Esophagus mucosa (tissue), 1 donor: ENCODE measurements at places on chromosomes 7 and 10. TPM values are rescaled to one million over a fixed set of nuclear protein-coding genes. Genes with fewer than 3 reads are reported as not detected.
A peak's percentile ranks its signal among the peaks of the same experiment; 100 is the strongest.

SPDYE6 gene
- not detected for total RNA-seq

GRCh38 chr10:2232479-2232878, 495.2 kb upstream of the ADARB2 start:
- no peak for ATAC-seq

DNA sequence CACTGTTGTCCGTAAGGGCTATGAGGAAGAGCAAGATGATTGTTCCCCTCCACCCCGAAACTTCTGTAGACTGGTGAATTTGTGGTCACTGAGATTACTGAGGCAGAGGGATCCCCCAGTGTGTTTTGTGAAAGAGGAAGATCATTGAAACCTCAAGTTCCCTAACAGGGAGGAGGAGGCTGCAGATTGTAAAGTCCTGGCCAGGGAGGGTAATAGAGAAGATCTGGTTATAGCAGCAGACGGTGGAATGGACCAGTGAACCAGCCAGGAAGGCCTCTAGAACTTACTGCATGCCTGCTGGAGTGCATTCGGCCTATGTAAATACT, 31.1 kb downstream of the LMTK2 start:
- ATAC-seq: no peak

TBXAS1 gene
- total RNA-seq: 10.8 TPM

GRCh38 chr7:158958618-158959017, 102.3 kb downstream of the DYNC2I1 start:
- ATAC-seq: no peak

GRCh38 chr10:53102424-53102823, 329.8 kb upstream of the MBL2 start:
- no peak for ATAC-seq

GSTO2 gene
- total RNA-seq: 25.1 TPM

PPP1R17 gene
- not detected for total RNA-seq

DNA sequence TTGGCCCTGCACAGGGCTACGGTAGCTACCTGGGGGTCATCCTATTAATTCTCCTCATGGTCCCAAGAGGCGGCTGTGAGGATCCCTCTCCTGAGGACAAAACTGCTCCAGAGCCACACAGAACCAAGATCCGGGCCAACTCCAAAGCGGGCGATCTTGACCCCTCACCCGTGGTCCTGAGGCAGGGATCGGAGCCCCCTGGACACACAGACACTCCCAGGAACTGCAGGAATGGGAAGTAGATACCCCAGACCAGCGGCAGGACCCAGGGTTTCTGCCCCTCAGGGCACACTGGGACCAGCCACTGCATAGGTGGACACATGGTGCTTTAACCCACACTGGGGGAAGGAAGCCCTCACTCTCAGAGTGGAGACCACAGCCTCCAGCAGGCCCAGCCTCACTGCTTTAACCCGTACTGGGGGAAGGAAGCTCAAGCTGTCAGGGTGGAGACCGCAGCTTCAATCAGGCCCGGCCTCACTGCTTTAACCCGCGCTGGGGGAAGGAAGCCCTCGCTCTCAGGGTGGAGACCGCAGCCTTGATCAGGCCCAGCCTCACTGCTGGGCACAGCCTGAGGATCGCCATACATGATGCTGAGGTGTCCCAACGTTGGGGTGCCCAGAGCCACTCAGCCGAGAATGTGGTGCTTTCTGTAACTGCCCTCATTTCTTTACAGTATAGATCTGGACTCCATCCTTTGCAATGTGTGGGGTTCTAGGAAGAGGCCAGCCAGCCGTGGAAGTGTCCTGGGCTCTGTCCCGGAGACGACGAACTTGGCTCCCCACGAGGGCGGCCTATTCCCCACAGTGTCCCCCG, 60.1 kb downstream of the DIP2C start:
- ATAC-seq: no peak

- no peak for ATAC-seq
These were observed 2.2 kb downstream of the PRKAR2B start for GRCh38 chr7:107046491-107047259.

- no peak for ATAC-seq
These were observed 11.6 kb downstream of the SPOCK2 start for GRCh38 chr10:72076756-72077155.

GPER1 gene
- total RNA-seq: 1.6 TPM

GRCh38 chr7:116138202-116138801, 72.0 kb upstream of the TES start:
- ATAC-seq: peak; percentile 82

CHAT gene
- not detected for total RNA-seq

GRCh38 chr7:3520206-3520605, 219.2 kb downstream of the SDK1 start:
- no peak for ATAC-seq

DNA sequence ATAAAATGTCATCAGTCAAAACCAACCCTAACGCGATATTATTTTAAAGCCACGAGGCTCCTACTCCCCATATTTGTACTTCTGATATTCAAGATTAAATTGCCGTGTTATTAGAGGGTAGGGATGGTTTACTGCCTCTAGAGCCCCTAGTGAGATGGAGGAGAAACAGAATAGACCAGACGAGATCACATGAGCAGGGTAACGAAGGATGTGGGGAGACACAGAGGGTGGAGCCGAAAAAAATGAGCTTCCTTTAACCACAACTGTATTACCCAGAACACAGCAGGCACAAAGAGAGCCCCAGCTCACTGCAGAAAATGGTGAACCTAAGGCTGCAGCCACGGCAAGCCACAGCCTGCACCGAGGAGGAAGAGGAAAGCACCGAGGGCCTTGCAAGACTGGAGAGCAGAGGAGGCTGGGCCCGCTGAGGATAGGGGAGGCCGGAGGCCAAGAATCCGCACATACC, 14.3 kb downstream of the ZC3HAV1 start:
- peak; percentile 81 for ATAC-seq

OGDHL gene
- 0.52 TPM for total RNA-seq

GRCh38 chr7:80618096-80618495, 20.3 kb upstream of the CD36 start:
- ATAC-seq: no peak

DNA sequence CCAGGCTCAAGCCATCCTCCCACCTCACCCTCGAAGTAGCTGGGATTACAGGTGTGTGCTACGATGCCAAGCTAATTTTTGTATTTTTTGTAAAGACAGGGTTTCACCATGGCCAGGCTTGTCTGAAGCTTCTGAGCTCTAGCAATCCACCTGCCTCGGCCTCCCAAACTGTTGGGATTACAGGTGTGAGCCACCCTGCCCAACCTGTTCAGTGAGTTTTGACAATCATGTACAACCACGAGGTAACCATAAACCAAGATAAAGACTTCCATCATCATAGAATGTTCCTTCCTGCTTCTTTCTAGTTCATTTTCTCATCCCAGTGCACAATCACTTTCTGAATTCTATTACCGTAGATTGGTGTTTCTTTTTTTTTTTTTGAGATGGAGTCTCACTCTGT, 30.5 kb upstream of the MKRN1 start:
- peak; percentile 53 for ATAC-seq

GRCh38 chr7:78769481-78770101, 683.9 kb downstream of the MAGI2 start:
- no peak for ATAC-seq

DNA sequence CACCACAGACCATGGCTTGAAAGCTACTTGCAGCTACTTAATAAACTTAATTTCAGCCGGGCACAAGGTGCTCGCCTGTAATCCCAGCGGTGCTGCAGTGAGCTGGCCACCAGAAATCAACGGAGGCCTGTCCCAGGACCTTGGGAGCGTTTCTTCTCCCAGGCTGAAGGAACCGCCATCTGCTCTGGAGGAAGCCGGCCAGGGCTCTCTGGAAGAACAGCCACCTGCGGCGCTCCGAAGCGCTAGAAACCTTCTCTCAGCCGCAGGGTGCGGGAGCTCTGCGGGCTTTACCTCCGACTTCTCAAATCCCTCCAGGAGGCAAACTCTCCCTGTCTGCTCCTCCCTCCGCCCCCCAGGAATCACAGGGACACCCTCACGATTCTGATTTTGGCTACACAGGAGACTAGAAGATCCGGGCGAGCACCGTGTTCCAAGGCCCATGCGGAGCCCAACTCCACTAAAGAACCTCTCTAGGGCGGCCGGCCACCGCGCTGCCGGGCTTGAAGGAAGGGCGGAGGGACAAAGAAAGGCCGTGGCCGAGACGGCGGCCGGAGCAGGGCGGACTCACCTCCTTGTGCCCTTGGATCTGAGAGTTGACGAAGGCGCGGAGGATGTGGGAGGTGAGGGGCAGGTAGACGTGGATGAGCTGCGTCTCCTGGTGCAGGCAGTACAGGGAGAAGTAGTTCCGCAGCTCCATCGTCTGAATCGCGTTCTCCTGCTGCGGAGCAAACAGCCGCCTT, 14.4 kb downstream of the NUDT1 start:
- no peak for ATAC-seq

CPVL gene
- total RNA-seq: 5.0 TPM

GRCh38 chr7:149733924-149734790, 39.2 kb downstream of the ZNF467 start:
- peak; percentile 29 for ATAC-seq

DNA sequence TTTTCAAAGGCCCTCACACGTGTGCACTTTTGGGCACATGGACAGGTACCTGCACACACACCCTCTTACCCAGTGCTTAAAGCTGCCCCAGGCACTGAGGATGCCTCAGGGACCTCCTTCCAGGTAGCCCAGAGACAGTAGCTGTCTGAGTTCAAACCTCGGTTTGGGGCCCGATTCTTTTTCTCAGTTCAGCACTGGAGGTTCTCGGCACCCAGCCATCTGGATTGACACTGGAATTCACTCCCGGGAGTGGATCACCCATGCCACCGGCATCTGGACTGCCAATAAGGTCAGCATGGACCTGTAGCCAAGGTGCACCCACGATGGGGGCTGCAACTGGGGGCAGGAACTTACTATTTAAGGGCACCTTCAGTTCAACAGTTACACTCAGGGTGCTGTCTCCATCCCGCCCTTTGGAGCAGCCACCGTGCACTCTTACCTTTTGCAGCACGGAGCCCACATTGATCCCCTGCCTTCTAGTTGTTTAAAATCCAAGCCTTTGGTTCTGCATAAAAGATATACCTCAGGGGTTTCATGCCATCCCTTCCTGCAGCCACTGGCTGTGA, 17.7 kb downstream of the CPA5 start:
- ATAC-seq: no peak

- ATAC-seq: no peak
These were observed 25.0 kb upstream of the FZD1 start for GRCh38 chr7:91239171-91239604.

GRCh38 chr10:102505462-102506115, 1.8 kb downstream of the SUFU start:
- no peak for ATAC-seq

DNA sequence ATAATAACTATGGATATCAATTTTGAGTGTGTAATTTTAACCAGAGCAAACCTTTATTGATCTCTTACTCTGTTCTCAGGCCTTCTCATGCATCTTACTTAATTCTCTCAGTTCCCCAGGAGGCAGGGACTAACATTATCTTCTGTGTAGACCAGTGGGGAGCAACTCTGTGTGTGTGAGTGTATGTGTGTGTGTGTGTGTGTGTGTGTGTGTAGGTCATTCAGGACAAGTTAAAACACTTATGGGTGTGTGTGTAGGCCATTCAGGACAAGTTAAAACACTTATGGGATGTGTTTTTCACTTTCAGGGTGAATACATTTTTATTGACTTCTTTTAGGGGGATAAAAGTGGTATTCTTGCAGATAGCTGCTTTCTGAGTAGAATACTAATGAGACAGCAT, 145.0 kb downstream of the ADAM12 start:
- ATAC-seq: no peak

GRCh38 chr7:154767142-154767541, 235.8 kb downstream of the PAXIP1 start:
- no peak for ATAC-seq

DNA sequence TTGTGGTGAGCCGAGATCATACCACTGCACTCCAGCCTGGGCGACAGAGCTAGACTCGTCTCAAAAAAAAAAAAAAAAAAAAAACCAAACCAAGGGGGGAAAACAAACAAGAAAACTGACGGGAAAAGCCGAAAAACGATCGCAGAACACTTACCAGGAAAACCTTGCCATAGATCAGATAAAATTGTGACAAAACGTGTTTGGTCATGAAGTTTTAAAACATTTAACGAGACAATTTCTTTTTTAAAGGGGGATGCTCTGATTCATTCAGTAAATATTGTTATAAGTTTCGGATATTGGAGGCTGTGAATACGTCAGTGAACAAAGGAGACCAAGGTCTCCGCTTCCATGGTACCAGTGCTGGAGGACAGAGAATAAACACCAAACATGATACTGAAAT, 77.3 kb downstream of the ARMC3 start:
- ATAC-seq: no peak

SOSTDC1 gene
- 1.9 TPM for total RNA-seq

GRCh38 chr10:78062296-78062695, 28.6 kb downstream of the RPS24 start:
- no peak for ATAC-seq

GRCh38 chr7:156994417-156994816, 16.0 kb downstream of the MNX1 start:
- no peak for ATAC-seq

GRCh38 chr7:111075498-111075897, 15.4 kb upstream of the LRRN3 start:
- no peak for ATAC-seq

- no peak for ATAC-seq
These were observed 128.1 kb upstream of the LRRN3 start for GRCh38 chr7:110962826-110963225.
